Stimulated activated CD8-positive, alpha-beta memory T cell treated with anti-CD3 and anti-CD28 coated beads, Interleukin-7, amount 100 ng/mL, for 1 hour (primary cell): ENCODE measurements at places on chromosomes 6 and 20.

DNA sequence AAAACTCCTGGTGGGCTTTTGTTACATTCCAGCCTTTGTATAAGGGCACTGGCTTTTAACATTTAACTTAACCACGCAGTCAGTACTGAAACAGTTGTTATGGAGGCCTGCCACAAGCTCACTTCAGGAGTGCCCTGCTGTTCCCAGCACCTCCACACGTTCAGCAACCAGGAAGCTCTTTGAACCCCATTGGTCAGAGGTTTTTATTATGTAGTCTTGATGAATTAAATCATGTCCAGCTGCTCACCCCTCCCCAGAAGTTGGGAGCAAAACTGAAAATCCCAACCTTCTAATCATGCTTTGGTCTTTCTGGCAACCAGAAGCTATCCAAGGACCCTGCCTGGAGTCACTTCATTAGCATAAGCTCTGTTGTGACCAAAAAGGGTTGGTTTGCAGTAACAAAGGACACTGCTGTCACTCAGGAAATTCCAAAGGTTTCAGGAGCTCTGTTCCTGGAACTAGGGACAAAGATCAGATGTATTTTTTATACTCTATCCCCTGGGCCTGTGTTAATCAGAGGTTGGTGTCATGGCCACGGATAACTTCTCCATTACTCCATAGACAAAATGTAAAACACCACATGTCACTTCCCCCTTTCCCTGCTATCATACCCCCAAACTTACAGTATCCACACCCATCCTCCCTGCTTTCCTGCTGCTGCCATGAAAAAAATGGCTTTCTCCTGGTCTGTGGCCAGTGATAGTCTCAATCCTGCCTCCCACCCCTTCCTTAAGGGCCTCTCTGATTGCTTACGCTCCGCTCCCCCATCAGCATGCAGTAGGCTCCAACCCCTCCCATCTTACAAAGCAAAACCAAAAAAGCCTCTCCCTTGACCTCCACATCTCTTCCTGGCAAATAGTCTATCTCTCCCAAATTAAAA lies 3.1 kb downstream of the ARMC12 start:
- no peak for DNase-seq

GRCh38 chr20:60948224-60948623 lies 303.8 kb upstream of the CDH4 start:
- no peak for DNase-seq

- DNase-seq: no peak
Measured at GRCh38 chr6:22113026-22113766, 183.6 kb downstream of the PRL start.

GRCh38 chr6:149209871-149210775 lies 107.4 kb upstream of the TAB2 start:
- DNase-seq: no peak

- DNase-seq: peak; percentile 53
Measured at GRCh38 chr20:48635791-48636267, 192.0 kb downstream of the PREX1 start.

DNA sequence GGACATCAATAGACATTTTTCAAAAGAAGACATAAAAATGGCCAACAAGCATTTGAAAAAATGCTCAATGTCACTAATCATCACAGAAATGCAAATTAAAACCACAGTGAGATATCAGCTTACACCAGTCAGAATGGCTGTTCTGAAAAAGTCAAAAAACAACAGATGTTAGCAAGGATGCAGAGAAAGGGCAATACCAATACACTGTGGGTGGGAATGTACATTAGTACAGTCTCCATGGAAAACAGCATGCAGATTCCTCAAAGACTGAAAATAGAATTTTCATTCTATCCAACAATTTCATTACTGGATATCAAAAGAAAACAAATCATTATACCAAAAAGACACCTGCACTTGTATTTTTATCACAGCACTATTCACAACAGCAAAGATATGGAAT lies 85.3 kb downstream of the DCDC2 start:
- DNase-seq: no peak

DNA sequence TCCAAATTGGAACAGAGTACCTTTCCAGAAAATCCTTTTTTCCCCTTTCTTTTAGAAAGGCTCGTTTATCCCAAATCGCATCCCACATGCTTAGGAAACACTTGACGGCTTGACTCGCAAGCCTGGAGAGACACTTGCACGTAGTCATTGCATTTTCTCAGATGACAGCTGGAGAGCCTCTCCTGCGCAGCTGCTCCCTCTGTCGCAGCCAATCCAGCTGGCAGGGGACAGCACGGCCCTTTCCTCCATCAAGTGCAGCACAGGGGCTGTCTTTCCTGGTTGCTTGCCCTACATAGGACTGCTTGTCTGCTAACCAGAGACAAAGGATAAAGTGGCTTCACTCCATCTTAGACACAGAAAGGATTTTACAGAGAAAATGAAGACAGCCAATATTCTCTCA lies 77.6 kb upstream of the RGS17 start:
- DNase-seq: no peak

GRCh38 chr6:142823256-142823902 lies 121.6 kb downstream of the HIVEP2 start:
- no peak for DNase-seq

DNA sequence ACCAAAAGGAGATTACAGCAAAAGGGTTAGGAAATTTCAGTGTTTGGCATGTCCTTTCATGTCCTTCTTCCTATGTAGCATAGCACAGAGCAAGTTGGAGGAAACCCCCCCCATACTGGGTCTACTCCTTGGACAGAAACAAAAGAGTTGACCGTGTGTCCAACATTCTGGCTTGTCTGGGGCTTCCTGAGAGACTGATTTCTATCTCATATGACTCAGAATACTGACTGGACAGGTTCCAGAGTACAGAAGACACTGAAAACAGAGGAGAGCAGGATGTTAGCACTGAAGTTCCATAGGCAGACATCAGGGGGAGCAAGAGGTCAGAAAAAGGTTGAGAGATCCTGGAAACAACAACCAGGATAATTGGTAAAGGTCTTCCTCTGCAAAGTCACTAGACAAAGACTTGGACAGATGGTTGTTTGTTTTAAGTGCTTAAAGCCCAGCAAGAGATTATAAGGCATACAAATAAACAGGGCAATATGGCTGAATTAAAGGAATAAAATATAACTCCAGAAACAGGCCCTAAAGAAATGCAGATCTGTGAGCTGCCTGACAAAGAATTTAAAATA lies 48.4 kb downstream of the USP49 start:
- peak; percentile 18 for DNase-seq

GRCh38 chr6:67112120-67112519 lies 1405.1 kb upstream of the EYS start:
- DNase-seq: no peak

DNA sequence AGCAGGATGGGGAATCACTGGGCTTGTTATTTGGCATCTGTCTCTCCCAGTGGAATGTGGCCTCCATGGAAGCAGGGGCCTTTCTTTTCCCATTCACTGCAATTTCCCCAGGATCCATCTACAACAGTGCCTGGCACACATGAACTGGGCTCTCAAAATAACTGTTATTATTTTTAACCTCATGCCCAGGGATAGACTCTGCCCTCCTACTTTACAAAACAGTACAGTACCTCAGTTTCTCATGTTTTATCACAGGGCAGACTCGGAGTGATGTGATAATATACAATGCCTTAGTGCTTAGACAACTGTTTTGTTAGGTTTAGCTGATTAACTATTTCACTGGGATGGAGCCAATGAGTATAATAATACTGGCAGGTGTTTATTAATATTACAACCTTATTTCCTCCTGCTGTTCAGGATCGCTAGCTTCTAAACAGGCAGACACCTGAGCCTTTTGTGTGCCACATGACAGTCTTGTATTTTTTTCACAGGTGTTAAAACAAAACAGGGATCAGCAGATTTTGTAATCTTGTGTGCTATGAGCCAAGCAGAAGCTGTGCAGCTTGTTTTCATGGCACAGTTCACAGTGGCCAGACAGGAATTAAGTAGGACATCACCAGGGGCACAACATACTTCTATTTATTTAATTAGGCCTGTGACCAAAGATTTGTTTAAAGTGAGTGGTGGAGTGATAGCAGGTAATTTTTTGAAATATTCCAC lies 157.7 kb upstream of the EYA4 start:
- DNase-seq: no peak

DNA sequence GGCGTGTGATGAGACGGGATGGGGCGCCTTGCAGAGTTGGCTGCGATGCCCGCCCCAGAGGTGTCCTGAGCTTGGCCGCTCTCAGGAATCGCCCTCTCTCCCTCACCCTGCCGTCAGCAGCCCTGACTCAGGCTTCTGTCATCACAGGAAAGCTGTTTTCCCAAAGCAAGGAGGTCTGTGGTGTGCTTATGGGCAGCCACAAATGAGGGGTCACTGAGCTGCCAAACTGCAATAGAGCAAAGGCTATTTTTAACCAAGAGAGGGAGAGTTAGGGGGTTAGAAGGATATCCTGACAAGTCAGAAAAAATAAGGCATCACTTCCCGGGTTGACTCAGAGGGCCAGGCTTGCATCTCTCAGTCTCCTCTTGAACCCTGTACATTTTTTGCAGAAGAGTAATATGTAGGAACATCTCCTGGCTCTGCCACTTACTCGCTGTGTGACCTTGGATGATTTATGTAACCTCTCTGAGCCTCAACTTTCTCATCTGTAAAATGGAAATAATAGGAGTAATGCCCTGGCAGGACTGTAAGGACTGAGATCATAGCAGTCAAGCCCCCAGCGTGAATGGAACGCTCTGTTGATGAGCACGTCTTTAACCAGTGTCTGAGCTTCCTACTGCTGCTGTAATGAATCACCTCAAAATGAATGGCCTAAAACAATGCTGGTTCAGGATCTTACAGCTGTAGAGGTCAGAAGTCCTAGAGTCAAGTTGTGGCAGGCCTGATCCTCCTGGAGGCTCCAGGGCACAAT lies 181.9 kb downstream of the NFATC2 start:
- DNase-seq: no peak

- no peak for DNase-seq
Measured at GRCh38 chr20:57043091-57043490, 223.3 kb downstream of the BMP7 start.

- DNase-seq: no peak
Measured at GRCh38 chr6:1163501-1163900, 148.4 kb upstream of the FOXQ1 start.

GRCh38 chr6:145112711-145113148 lies 622.6 kb downstream of the EPM2A start:
- no peak for DNase-seq

- DNase-seq: no peak
Measured at GRCh38 chr6:12356983-12357972, 67.1 kb downstream of the EDN1 start.

- no peak for DNase-seq
Measured at GRCh38 chr6:17863901-17864754, 123.3 kb downstream of the KIF13A start.

DNA sequence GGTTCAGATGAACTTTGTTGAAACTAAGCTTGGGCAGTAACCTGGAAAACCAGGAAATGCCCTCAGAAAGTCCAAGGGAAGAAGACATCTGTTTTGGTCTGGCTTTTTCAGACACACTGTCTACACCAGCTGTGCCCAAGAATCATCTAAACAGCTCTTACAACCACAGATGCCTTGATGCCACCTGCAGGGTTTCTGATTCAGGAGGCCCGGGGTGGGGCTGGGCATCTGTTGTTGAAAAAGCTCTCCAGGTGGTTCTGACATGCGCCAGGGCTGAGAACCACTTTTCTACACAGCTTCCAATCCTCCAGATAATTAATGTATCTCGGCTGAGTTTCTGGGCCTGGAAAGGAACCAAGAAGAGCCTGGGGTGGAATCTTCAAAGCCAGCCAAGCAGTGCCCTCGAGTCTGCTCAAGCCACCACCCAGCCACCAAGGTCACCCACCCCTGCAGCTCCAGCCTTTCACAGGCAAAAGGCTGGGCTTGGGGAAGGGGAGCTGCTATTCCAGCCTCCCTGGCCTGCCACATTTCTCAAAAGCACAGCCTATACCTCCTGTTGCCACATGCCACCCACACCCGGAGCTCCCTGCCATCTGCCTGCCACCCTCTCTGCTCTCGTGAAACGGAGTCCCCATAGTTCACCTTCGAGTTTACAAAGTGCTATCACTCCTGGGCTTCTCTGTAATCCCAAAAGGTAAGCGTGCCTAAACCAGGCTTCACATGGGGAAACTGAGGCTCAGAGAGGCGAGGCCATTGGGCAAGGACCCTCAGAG lies 9.4 kb downstream of the MDGA1 start:
- no peak for DNase-seq

DNA sequence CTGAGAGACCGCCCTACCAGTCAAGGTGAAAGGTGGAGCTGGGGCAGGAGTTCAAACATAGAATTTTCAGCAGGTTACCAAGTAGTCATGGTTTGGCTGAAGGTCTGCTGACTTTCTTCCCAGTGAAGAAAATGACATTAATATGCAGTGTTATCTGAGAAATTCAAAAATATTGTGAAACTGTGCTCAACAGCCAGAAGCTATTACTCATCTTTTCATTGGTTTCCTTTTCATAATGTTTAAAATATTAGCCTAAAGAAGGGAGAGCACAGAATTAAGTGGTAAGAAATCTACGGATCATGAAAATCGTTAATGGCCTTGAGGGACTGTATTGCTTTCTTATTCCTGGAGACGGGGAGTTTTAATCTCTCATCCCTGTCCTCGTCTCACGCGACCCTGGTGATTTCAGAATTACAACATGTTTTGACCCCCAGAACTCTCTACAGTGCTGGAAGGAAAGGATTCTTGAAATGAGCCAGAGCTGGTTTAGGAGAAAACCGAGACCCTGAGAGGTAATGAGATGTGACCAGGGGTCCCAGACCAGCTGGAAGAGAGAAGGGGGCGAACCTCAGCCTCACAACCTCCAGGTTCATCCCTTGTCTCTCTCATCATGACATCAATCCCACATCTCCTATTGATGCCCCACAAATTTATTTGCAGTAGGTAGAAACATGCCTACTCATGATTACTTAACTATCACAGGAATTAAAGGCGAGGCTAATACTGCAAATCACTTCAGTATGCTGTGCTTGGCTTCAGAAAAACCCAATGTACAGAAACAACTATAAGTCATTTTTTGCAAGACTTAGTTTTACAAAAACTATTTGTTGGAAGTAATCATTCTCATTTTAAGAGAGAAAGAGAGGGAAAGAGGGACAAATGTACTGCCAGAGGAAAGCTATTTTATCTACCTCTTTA lies 209.5 kb downstream of the FNDC1 start:
- DNase-seq: no peak

GRCh38 chr6:129104560-129104959 lies 221.6 kb downstream of the LAMA2 start:
- no peak for DNase-seq

DNA sequence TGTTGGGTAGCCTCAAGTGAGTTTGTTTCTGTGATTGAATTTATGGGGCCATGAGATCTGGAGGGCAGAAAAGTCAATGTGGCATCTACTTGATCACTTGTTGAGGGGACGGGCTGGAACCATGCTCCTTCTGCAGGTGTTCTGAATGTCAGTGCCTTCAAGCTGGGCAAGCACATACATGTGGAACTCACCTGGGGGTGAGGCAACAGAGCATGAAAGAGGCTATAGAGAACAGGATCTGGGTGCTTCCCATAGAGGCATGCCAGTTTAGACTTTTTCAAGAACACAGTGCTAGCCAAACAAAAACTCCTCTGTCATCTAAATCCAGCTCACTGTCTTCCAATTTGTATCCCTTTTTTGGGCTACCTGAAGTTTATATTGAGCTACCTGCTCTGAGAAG lies 77.8 kb upstream of the SLC35B3 start:
- no peak for DNase-seq
